Forelimb muscle (tissue), 1 donor: ENCODE measurements at places on chromosomes 1 and 21. TPM values are rescaled to one million over a fixed set of nuclear protein-coding genes. Genes with fewer than 3 reads are reported as not detected.

Gene CHAF1B
- 3.5 TPM for polyA plus RNA-seq

DNA sequence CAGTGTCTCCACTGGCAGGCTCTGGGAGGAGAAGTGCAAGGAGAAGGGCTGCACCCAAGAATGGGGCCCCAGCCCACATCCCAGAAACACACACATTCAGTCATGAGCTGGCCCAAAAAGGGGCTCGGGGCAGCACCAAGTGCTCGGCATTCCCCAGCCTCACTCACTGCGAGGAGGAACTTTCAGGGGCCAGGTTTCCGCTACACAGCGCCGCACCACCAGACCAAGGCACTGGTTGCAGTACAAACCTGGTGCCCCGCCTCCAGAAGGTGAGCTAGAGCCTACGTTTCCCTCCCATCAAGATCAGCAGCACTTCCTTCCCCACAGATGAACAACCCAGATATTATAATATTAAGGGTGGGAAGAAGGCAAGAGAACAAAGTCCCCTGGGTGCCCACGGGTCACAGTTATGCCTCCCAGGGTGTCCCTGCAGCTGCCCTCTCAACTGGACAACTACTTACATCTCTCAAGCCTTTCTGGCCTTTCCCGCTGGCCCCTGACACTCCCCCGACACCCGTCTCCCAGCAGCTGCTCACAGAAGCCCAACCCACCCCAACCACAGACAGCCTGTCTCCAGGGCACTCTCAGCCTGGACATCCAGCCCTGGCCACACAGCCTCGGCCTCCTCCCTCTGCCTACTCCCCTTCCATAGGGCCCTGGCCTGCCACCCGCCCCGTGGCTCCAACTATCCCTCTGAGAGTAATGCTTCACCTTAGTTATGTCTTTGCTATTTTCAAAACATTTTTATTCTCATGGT lies 3.8 kb downstream of the PBXIP1 start:
- no peak for DNase-seq

DNA sequence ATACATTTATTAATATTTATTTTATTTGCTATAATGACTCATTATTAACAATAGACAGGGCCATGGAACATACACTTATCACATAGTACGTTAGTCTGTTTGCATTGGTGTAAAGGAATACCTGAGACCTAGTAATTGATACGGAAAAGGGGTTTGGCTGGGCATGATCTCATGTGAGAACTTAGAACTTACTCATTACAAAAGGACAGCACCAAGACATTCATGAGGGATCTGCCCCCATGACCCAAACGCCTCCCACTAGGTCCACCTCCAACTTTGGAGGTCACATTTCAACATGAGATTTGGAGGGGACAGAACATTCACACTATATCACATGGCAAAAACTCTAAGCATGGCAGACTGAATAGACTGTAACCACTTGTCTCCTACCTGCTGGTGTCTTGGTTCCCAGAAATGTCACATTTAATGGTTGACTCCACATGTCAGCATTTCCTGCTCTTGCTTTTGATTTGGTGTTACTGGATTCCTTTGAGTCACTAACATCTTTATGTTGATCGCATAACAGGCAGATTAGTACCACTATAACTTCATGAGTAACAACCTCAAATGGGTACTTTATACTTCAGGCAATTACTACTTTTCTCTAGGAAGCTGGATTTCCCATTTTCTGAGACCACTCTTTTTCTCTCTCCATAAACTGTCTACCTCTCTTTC lies 3.5 kb upstream of the C1orf116 start:
- DNase-seq: no peak

GRCh38 chr1:40948741-40949443 lies 30.6 kb upstream of the CTPS1 start:
- DNase-seq: no peak

Gene GSTM2
- polyA plus RNA-seq: 190 TPM

DNA sequence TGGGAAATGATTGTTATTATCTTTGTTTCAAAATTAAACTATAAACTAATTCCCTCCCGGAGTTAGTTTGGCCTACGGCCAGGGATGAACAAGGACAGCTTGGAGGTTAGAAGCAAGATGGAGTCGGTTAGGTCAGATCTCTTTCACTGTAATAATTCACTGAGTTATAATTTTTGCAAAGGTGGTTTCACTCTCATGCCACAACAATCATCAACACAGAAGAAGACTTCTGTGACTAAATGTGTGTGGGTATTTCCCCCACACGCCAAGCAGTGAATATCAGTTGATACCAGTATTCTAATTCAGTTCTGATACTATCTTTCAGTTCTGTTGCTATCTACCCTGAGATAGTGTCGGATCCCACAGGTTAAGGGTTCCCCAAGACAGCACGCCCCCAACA lies 215.1 kb downstream of the S1PR1 start:
- DNase-seq: no peak

DNA sequence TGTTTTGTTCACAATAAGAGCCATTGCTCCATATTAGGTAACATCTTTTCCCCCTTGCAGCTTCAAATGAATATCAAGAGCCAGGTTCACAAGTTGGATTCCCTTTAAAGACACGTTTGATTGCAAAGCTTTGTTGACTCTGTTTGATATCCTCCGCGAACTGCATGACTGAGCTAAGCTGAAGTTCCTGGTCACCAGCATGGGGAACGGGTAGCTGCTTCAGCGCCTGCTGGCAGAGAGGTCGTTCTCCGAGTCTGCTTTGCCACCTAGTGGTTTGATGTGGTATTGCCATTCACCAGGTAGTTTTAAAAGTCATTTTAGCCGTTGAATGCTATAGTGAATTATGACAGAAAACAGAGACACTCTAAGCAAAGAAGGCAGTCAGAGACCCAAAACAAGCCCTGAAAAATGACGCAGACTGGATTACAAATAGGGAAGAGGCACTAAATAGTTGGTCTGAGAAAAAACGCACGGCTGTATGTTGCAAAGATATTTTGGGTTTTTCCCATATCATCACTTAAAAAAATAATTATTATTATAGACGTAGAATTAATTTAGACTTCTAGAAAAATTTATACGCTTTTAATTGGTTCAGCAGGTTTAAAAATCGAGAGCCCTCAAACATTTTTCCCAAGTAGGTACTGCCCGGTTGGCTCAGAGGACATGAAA lies 193.5 kb upstream of the FMN2 start:
- peak; percentile 62 for DNase-seq

Gene C1orf116
- polyA plus RNA-seq: 0.08 TPM

DNA sequence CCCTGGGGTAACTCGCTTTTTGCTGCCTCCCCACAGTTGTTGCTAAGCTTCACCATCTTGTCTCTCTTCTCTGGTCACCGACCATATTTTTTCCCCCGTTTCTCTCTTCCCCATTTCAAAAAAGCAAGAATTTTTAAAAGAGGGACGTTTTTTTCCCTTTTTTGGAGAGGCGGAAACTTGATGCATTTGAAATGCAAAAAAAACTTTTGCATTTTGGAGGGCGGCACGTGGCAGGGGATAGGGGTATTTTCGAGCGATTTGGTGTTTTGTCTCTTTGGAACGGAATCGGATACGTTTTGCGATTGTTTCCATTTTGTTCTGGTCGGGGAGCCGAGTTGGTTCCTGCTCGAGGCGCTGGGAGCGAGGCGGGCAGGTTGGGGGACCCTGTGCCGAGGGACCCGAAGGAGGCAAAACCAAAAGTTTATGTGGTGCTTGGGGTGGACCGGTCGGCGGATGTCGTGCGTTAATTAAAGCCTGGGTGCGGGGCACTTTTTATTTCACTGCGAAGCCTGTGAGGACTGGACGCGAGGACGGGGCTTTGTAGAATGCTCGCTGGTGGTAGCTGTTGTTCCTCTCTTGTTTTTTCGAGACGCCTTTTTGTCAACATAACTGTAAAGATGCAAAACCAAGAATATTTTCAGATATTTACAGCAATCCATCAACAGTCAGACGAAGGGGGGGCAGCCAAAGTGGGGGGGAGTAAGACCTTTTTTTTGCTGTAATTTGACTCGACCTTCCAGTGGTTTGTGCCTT lies 884 bp downstream of the H3-3A start:
- no peak for DNase-seq

Gene RNF207
- 28.1 TPM for polyA plus RNA-seq

DNA sequence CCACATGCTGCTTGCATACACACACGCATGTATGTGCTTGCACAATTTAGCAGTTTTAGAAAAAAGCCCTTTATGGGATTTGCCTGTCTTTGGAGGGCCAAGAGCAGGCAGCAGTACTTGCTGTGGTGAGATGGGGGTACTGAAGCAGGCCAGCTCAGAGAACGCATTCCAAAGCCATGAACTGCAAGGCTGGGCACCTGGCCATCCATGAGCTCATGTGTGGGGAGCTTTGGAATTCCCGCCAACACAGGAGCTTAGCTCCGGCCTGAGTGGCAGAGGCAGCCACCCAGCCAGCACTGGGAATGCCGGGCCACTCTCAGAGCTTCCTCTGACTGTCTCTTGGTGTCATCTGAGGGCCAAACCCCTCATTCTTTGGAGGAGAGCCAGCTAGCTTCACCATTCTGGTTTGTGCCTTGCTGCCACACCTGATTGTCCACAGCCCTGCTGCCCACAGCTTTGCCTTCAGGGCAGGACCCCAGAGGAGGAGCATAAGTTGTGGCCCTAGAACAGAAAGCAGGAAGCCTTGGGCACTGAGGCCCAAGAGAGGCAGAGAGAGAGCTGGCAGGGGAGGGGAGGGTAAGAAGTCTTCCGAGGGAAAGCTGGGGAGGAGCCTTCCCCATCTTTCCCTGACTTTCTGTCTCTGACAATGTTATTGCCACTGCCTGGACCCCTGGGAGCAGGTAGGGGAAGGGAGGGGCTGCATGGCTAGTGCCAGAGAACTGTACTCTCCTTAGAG lies 92.1 kb upstream of the POU3F1 start:
- peak; percentile 47 for DNase-seq

DNA sequence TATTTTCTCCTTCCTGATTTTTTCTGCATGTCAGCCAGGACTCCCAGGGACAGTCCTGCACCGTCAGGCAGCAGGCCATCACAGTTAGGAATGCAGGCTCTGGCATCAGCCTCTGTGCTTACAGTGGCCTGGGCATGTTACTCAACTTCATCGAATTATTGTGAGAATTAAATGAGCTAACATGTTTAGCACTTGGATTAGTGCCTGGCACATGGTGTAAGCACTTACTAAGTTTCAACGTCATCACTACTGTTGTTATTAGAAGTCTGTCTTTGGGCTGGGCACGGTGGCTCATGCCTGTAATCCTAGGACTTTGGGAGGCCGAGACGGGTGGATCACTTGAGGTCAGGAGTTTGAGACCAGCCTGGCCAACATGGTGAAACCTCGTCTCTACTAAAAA lies 45.1 kb downstream of the SCCPDH start:
- no peak for DNase-seq
